Stimulated activated CD4-positive, alpha-beta T cell treated with anti-CD3 and anti-CD28 coated beads, Interleukin-4, amount 100 ng/mL, for 1 hour (primary cell): ENCODE measurements at places on chromosomes 3 and 15.

DNA sequence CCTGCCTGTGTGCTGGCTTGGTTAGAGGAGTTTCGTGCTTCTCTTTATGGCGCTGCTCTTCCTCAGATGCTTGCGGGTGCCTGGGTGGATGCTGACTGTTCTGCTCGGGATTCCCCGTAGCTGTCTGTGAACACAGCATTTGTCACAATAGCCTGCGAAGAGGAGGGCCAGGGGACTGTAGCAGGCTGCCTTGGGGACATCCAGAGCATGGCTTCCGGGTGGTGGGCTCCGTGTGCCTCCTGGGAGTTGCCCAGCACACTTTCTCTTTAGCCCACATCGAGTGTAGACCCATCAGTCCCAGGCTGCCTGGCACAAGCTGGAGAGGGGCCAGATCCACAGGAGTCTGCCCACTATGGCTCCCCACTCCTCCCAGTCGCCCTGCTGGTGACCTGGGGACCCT lies 22.4 kb downstream of the LRRK1 start:
- no peak for DNase-seq

DNA sequence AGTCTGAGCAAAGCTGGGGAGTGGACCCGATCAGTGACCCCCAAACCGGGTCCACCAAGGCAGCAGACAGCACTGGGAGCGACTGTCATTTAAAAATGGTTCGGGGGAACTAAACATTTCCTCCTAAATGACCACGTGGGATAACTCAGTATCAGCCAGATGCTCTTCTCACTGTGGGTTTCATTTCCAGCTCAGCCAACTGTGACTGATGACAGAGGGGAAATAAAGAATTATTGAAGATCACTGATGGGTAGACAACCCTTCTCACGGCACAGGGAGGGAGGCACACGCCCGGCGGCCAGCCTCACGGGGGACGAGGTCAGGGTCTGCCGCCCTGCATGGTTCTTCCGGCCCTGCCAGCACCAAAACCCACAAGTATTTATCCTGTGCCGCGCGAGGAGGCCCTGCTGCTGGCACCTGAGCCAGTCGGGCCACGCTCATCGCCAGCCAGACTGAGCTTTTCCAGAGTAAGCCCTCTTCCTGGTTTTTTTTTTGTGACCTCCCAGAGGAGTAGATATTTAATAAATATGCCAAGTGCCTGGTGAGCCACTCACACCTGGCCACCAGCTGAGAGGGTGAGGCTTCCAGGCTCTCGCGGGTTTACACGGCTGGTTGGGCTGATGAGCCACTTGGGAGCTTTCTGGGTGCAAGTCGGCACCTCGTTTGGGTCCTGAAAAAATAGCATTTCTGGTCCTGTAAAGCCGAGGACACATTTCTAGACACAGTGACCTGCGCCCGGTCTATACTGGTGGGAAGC lies 6.2 kb downstream of the MELTF start:
- DNase-seq: no peak

GRCh38 chr3:158801201-158801600 lies 653 bp upstream of the MFSD1 start:
- no peak for DNase-seq

DNA sequence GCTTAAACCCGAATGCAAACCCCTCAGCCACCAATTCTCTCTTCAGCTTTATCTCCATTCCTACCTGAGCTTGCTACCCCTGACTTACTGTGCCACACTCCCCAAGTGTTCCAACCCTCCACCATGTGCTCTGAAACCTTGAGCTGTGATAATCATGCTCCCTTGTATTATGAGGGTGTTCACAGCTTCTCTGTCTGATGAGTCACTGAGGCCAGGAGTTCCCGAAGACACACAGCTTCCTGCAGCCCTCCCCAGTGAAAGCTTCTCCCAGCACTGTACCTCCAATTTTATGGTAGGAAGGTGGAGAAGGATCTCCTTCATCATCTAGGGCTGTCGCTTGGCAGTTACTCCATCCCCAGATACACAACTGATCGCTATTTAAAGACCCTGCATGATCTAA lies 24.9 kb downstream of the STAC start:
- DNase-seq: no peak

GRCh38 chr3:190205739-190206138 lies 85.0 kb upstream of the P3H2 start:
- no peak for DNase-seq

DNA sequence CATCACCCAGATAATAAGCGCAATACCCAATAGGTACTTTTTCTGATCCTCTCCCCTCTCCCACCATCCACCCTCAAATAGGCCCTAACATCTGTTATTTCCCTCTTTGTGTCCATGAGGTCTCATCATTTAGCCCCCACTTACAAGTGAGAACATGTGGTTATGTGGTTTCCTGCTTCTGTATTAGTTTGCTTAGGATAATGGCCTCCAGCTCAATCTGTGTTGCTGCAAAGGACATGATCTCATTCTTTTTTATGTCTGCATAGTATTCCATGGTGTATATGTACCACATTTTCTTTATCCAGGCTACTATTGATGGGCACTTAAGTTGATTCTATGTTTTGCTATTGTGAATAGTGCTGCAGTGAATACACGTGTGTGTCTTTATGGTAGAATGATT lies 165.4 kb downstream of the MBNL1 start:
- DNase-seq: no peak

GRCh38 chr15:90790561-90790960 lies 73.4 kb downstream of the BLM start:
- DNase-seq: no peak

DNA sequence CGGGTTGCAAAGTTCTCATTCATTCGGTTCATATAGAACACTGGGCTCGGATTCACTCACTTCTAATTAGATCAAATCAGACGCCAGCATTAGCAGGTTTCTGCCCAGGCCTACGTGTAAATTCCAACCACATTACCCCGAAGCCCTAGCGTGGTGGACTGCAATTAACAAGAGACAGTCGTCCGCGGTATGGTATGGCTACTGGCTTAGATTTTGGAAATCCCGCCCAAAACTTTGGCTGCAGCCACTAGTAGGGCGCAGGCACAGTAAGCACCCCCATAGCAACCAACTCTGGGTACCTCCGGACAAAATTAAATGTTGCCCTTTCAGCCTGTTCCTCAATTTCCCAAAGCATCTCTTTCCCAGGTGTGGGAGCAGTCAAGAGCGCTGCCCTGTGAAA lies 771 bp downstream of the RARRES1 start:
- no peak for DNase-seq
